ENCODE measurements at places on chromosomes 7 and 10.

DNA sequence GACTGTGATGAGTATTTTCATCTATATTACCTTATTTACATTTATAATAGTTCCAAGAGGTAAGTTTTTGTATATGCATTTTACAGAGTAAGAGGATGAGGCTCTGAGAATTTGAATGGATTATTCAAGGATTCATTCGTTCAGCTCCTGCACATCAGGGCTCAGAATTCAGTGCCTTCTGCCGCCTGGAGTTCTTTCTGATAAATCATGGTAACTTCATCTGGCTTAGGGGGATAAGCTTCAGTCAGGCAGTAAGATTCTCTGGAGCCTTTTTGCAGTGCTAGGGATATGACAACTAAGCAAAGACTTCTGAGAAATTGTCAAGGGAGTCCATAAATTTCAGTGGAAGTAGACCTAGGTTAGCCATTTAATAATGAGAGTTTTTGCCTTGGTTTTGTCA is 668.6 kb downstream of the NRG3 start:
- no peak for DNase-seq

DNA sequence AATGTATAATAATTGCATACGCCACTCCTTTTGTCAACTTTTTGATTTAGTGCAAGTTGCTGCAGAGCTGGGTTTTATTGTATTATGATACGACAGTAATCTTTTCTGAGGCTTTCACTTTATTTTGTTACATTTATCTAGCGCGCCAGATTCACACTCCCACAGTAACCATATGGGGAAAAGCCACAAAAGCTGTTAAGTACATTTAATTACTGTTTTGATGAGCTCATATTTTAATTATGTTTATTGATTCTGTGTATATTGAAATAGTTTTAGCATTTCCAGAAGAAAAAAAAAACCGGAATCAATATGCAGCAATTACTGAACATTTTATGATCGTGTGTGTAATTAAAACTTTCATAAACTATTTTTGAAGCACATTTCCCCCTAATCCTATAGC is 118.5 kb downstream of the RAB11FIP2 start:
- DNase-seq = no peak

DNA sequence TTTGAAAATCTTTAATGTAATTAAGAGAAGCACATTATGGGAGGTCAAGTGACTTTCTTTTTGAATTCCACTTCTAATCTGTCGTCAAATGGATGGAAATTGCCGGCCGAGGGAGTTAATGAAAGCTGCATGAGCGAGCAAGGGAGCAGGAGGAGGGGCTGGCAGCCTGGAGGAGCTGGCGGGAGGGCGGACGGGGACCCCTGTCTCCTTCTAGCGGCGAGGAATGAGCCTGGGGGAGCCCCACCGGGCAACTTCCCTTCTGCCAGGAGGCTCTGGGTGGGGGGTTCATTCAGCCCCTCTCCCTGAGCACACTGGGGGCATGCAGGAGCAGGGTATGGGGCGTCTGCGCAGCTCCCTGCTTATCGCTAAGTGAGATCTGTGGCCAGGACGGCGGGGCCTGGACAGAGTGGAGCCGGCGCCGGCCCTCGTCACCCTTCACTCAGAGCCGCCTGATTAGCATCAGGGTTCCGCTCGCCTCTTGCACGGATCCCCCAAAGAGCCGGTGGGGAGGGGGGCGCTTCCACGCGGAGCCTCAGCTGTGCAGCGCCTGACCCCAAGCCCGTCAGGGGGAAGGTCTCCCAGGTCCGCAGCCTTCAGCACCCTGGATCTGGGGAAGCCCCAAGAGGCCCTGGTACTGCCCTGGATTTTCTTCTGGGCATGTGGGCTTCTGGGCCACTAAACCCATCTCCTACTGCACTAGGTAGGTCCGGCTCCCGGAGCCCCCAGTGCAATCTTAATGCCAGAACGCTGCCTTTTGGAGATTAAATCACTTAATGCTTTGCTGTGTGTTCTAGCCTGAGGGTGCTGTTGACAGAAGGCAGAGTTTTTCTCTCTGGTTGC is 680.8 kb downstream of the LRMDA start:
- DNase-seq = no peak

- DNase-seq = peak; percentile 33
Observed at GRCh38 chr7:22944022-22944421, 69.9 kb downstream of the HYCC1 start.

DNA sequence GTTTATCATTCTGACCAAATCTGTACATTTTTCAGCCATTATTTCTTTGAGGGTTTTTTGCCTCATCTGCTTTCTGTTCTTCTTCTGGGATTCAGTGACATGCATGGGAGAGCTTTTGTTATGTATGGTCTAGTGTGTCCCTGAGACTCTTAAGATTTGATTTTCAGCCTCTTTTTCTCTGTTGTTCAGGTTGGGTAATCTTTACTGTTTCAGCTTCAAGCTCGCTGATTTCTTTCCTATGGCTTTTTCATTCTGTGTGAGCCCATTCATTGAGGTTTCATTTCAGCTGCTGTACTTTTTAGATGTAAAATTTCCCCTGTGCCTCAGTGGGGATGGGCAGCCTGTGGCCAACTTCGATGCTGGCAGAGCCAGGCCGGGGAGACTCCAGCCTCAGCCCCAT is 38.1 kb downstream of the FOXK1 start:
- DNase-seq = no peak

GRCh38 chr7:157096286-157097055 is 42.3 kb upstream of the UBE3C start:
- DNase-seq = no peak

DNA sequence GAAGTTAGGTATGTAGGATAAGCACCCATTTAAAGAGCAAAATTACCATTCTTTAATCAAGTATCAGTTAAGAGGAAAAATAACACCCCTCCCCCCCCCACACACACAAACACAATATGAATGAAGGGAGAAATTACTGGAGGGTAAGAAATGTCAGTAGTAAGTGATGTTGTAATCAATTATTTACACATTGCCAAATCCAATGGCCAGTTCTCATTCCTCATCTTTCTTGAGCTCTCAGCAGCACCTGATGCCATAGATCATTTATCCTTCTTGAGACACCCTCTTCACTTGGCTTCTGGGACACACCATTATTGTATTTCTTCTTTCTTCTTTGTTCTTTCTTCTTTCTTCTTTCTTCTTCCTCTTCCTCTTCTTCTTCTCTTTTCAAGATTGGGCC is 33.7 kb upstream of the FAM3C start:
- no peak for DNase-seq

GRCh38 chr10:107740962-107741690 is 576.6 kb upstream of the SORCS1 start:
- peak; percentile 16 for DNase-seq

DNA sequence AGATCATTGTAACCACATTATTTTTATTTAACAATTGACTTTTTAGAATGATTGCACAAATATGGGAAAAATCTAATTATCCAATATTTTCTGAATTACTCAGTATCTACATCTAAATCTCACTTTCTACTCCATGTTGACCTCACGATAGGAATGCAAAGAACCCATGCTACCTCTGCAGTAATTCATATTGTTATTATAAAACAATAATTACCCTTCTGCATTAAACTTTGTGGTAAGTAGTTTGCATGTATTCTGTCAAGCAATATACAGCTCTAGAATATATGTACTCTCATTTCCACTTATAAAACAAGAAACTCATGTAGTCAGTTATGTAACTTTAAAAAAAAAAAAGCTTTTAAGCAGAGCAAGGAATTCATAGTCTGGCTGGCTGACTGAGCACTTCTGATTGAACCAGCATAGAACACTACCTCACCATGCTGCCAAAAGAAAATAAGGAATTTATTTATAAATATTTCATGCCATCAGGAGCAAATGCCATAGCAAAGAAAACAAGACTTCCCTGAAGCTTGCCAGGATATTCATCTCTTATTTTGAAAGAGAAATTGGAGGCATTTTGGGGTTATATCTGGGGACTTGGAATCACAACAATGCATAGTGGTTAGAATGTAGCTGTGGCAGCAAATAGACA is 895.7 kb downstream of the XPNPEP1 start:
- DNase-seq = no peak

- peak; percentile 61 for DNase-seq
Observed at GRCh38 chr10:13816195-13816925, 229.6 kb downstream of the PRPF18 start.

DNA sequence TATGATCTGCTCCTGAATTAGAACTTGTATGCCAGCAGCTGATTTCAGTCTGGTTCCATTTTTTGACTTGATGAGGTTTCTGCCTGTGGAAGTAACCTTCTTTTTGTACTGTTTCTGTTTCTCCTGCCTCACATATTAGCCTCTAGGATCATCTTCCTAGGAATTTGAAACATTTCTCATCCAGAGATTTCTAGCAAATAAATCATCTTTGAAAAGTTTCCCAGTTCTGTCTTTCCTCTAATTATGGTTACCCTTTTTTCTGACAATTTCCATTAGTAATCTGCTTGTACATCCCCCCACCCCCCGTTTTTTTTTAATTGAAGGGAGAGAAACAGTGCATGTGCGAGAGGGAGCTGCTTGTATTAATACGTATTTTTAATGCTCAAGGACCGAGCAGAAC is 92.2 kb downstream of the NRF1 start:
- DNase-seq = peak; percentile 30

GRCh38 chr7:111958896-111959295 is 247.3 kb downstream of the DOCK4 start:
- DNase-seq = peak; percentile 8

GRCh38 chr7:71408271-71408670 is 276.3 kb downstream of the GALNT17 start:
- no peak for DNase-seq

DNA sequence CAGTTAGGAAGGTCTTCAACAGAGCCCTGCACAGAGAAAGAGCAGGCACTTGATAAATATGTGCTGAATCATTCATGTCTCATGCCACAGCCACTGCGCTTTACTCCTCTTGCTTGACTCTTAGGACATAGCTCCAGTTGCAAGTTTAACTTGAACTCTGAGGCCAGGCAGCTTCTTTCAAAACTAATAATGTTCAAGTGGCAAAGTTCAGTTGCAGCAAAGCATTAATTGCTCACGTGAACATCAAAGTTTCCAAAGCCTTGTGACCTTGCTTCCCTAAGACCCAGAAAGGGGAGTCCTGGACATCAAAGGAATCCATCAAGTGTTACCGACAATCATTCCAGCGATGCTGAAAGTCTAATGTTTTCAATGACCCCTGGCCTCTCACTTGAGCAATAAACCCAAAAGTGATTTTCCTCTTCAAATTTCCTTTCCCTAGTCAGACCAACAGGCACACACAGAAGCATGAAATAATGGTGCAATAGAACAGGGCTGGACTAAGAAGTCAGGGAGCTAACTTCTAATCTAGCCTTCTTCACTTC is 21.8 kb upstream of the TECTB start:
- peak; percentile 78 for DNase-seq

DNA sequence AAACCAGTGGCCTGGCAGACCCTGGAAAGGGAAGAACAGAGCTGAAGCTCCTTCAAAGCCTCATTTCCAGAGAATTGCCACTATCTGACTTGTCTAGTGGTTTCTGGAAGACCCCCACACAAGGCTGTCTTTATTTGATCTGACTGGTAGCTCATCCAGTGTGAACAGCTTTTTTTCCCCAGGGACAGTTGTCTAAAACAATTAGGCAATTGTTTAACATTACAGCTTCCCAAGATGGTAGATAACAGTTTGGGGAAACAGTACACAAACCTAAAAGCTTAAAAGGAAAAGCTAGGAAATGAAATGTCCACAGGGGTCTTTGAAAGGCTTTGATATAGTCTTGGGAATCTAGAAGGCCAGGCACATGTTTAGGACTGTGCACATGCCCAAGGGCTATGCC is 203.4 kb upstream of the CTBP2 start:
- DNase-seq = no peak

DNA sequence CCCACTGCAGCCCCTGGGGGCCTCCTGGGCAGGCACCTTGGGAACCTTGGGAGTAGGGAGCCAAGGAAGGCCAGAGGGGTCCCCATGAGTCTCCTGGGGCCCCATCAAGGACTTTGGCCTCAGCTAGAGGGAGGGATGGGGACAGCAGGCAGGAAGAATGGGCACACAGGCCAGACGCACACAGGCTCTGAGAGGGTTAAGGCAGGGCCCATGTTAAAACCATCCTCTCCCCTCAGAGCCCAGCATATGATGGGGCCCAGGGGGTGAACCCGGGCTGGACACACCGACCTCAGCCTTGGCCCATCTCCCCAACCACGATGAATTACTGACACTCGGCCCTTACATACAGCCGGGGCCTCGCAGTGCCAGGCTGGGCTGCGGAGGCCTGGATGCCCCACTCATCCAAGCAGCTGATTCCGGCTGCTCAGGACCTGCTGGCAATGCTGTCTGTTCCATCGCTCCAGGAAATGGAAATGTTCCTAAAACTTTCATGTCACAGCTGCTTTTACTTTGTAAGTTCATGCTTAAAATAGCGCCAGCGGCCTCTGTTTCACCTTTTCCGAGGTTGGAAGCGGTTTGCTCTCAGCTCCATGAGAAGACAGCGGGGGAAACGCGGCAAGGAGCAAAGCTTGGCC is 17.3 kb upstream of the INPP5A start:
- peak; percentile 67 for DNase-seq

DNA sequence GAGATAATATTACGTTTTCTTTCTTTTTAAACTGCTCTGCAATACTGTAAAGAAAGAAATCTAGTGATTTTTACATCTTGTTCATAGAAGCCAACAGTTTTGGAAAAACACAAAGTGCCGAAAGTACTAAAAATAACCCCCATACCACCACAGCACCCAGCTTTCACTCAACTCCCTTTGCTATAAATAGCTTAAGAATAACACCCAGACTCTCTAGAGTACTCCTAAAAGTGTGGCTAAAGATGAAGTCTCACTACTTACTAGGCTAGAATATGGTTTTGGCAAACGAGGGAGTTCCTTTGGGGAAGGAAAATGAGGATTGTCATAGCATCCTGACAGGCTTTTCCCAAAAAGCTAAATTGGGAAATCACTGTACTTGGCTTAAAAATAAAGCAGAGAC is 151.8 kb upstream of the ANK3 start:
- no peak for DNase-seq

- DNase-seq = no peak
Observed at GRCh38 chr7:31815796-31816195, 128.8 kb downstream of the PPP1R17 start.

DNA sequence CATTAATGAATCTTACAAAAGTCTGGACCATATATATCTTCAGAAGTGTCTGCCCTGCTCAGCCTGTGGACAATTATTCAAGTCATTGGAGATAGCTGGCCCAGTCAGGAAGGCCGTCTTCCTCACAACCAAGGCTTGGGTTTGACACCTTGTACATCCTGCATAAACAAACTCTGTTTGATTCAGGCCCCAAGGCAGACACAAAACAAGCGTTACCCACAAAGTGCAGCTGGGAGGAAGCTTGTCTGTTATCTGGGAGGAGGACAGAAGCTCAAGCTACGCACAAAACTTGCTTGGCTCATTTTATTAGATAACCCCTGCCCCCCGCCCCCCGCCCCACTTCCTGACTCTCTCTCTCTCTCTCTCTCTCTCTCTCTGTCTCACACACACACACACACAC is 166.9 kb upstream of the WDR11 start:
- DNase-seq = no peak

Data from fibroblast of skin of abdomen (primary cell).